Muscle of arm (tissue), 14 donors: ENCODE measurements at places on chromosomes 5 and 9.

- DNase-seq: no peak
These were observed 472.5 kb downstream of the MTRR start for GRCh38 chr5:8341406-8341805.

GRCh38 chr5:68465133-68465532 lies 249.6 kb downstream of the PIK3R1 start:
- no peak for DNase-seq

GRCh38 chr5:132099905-132100304 lies 26.3 kb downstream of the CSF2 start:
- no peak for DNase-seq

- no peak for DNase-seq
These were observed 32.2 kb downstream of the NDUFA8 start for GRCh38 chr9:122127396-122127798.

- no peak for DNase-seq
These were observed 37.3 kb upstream of the PLPP1 start for GRCh38 chr5:55572020-55572419.

GRCh38 chr9:103552712-103553111 lies 541.4 kb upstream of the SMC2 start:
- DNase-seq: no peak

- no peak for DNase-seq
These were observed 234.2 kb upstream of the RFX3 start for GRCh38 chr9:3760031-3760430.

DNA sequence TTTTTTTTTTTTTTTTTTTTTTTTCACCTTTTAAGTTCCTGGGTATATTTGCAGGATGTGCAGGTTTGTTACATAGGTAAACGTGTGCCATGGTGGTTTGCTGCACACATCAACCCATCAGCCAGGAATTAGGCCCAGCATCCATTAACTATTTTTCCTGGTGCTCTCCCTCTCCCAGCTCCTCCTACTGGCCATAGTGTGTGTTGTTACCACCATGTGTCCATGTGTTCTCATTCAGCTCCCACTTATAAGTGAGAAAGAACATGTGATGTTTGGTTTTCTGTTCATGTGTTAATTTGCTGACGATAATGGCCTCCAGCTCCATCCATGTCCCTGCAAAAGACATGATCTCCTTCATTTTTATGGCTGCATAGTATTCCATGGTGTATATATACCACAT lies 350.5 kb downstream of the MAN2A1 start:
- no peak for DNase-seq

DNA sequence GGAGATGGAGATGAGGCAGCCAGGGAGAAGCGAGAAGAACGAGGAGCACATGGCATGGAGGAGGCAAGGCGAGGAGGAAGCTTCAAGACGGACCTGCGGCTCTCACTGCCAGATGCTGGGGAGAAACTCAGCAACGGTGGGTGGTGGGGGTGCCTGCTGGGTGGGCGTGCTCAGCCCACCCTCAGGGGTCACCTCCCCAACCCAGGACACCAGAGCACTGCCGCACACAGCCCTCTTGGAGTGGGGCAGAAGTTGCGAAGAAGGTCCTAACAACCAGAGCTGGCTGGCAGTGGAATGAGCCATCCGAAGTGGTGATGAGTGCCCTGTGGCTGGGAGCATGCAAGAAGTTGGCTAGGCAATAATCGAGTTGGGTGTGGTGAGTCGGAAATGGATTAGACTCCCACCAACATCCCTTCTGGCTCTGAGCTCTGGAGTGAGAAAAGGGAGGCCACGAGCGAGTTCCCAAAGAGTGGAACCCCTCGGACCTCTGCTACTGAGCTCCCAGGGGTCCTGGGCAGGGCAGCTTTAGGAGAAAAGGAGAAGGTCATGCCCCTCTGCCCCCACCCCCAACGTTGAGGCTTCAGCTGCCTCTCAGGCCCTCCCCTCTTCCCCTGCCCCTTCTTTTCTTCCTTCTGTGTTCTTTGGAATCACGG lies 212.7 kb upstream of the MVB12B start:
- DNase-seq: no peak

- no peak for DNase-seq
These were observed 91.2 kb downstream of the ANXA2R start for GRCh38 chr5:42948961-42949347.

GRCh38 chr5:33755231-33755630 lies 136.6 kb downstream of the ADAMTS12 start:
- DNase-seq: no peak

GRCh38 chr5:119344231-119344630 lies 11.6 kb upstream of the TNFAIP8 start:
- no peak for DNase-seq

DNA sequence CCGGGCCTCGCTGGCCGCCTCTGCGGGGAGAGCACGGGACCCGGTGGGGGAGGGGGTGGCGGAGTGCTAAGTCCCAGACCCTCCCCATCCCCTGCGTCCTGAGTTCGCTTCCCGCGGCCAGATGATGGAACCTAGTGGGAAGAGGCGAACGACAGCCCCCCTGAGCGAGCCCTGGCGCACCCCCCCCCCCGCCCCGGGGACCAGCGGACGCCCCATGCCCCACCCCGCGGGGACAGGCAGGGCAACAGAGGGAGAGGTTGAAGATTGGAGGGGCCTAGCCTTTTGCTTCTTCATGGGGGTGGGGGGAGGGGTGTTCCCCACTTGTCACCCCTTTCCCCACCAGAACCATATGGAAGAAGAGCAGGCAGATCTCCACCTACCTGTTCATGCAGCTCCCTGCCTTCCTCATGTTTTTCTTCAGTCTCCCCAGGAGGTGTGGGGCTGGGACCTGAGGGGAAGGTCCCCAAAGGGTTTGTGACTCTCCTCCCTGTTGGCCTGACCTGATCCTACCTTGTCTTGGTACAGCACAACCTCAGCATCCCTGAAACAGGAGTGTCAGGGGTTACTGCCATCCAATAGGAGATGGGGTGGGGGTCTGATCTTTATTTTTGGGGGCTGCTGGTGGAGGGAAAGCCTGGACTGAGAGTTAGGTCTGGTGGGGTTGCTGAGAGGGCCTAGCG lies 485 bp downstream of the FAM53C start:
- no peak for DNase-seq

DNA sequence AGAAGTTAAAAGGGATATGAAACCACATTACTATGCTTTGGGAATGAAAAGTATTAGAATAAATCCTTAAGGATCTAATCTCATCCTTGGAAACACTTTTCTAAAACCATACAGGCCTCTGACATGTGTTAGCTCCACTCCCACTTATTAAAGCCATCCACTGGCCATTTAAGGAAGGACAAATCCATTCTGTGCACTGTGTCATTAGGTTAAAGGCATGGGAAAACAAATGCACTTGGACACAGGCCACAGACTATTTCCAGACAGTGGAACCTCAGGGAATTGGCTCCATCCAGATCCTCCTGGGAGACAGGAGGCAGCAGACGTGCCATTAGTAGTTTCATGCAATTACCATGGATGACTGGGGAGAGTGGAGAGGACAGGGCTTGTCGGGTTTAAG lies 454.9 kb downstream of the ENC1 start:
- DNase-seq: no peak

DNA sequence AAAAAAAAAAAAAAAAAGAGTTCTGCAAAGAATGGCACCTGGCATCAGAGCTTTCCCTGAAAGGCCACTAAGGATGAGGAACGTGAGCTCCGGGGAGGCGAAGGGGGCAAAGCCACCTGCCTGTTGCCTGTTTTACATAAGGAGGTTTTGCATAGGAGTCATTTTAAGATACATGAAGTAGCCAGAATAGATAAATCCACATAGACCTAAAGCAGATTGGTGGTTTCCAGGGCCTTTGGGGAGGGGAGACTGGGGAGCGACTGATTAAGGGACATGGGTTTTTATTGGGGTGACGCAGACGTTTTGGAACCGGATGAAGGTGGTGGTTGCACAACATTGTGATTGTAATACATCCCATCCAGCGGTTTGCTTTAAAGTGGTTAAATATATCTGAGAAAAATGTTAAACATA lies 7.1 kb downstream of the NEK6 start:
- DNase-seq: no peak

- no peak for DNase-seq
These were observed 82.3 kb upstream of the ZNF608 start for GRCh38 chr5:124828731-124829234.

GRCh38 chr9:110135846-110136245 lies 72.1 kb downstream of the C9orf152 start:
- DNase-seq: no peak
